Amygdala (tissue), 56 donors: ENCODE measurements at places on chromosomes 3 and 15.

- DNase-seq: no peak
Observed at GRCh38 chr3:24220859-24221657, 273.6 kb downstream of the THRB start.

DNA sequence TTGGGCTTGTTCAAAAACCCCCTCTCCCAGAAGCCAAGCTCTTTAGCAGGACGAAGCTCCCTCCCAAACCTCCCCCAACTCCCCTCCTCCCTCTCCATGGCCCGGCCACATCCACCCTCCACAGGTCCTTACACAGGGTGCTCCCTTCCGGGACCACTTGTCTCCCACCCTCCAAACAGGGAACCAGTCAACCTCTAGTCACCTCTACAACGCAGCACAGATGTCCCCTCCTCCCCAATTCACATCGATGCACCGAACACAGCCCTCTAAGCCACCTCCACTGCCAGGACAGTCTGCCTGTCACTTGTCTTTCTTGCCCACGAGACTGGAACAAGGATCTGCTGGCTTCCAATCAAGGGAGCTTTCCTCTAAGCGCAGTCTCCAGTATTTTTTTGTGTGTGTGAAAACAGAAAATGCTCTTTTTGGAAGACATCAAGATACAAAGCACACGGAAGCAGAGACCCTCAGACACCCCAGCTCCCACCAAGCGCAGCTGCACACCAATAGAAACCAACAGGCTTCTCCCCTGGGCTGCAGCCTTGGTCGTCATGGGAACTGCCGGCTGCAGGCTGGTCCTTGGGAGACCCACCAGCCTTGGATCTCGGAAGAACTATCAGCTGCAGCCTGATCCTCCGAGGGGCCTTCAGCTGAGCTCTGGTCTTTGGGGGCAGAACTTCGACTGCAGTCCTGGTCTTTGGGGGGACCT lies 26.5 kb downstream of the IQSEC1 start:
- no peak for DNase-seq

- DNase-seq: no peak
Observed at GRCh38 chr15:62855085-62855476, 187.5 kb upstream of the TPM1 start.

DNA sequence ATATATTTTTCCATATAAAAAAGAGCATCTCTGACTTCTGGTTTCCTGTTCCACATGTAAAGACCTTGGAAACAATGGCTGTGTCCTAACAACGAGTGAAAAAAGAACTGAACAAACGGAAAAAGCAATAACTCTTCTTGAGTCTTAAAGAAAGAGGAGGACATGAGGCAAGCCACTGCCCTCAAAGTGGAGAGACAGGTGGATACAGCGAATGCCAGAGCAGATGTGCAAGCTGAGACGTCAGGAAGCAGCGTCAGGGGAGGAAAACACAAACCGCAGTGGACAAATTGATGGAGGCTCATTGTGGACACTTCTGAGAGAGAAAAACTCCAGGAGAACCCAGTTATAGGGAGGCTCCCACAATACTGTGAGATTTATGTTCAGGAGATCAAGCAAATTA lies 208.0 kb upstream of the MME start:
- DNase-seq: no peak

GRCh38 chr15:85480923-85481322 lies 100.5 kb downstream of the AKAP13 start:
- DNase-seq: no peak

DNA sequence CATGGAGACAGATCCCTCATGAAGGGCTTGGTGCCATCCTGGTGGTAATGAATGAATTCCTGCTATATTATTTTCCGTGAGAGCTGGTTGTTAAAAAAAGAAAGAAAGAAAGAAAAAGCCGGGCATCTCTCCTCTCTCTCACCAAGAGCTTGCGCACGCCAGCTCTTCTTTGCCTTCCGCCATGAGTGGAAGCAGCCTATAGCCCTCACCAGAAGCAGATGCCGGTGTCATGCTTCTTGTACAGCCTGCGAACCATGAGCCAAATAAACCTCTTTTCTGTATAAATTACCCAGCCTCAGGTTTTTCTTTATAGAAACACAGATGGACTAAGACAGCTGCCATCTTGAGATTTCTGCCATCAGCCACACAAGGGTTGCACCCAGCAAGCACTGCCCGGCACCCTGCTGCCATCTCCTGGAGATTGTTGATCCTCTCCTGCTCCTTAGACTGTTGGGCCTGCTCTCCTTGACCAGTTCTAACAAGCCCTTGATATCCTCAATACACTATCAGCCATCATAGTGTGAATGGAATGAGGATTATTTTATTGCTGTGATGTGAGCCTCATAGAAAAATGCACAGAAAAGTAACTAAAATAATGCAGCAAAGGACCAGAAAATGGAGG lies 3.5 kb upstream of the AHSG start:
- DNase-seq: no peak

DNA sequence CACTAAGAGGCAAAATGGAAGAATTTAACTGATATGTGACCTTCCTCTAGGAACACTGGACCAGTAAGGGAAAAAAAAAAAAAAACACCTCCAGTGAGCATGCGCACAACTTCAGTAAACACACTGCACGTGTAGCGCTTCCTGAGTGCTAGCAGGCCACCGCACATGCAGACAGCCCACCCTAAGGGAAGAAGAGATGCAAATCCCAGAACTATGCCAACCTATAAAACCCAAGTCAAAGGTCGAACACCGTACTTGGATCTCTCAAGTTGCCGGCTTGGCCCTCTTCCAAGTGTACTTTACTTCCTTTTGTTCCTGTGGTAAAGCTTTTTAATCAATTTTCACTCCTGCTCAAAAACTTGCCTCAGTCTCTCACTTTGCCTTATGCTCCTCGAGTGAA lies 64.5 kb upstream of the CADPS start:
- DNase-seq: no peak

GRCh38 chr3:132606085-132606484 lies 9.0 kb downstream of the ACKR4 start:
- DNase-seq: no peak

- DNase-seq: no peak
Observed at GRCh38 chr3:116757315-116757714, 47.7 kb downstream of the TUSC7 start.

- no peak for DNase-seq
Observed at GRCh38 chr3:123447749-123448517, 957 bp downstream of the ADCY5 start.

- DNase-seq: no peak
Observed at GRCh38 chr3:177145381-177145780, 51.9 kb downstream of the TBL1XR1 start.

- no peak for DNase-seq
Observed at GRCh38 chr15:85545752-85546151, 165.3 kb downstream of the AKAP13 start.

DNA sequence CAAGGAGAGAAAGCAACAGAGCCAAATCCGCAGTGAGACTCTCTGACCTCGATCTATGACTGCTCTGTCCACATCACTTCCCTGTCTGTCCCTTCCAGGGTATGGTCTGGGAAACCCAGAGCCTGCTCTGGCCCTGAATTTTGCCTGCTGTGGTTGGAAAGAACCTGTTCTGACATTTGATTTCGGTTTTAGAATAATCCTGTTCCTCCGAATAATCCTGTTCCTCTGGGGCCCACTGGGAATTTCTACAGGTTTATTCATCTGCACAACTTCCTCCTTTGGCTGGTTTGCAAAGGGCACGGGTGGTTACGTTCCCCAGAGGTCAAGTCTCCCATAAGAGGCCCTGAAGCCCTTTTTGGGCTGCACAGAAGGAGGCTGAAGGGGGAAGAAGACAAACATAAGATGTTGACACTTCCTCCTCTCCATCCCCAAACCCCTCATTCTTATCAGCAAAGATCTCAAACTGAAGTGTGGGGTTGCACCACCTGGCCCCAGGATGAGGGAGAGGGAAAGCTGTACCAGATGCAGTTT lies 10.6 kb downstream of the LAMP3 start:
- DNase-seq: no peak

DNA sequence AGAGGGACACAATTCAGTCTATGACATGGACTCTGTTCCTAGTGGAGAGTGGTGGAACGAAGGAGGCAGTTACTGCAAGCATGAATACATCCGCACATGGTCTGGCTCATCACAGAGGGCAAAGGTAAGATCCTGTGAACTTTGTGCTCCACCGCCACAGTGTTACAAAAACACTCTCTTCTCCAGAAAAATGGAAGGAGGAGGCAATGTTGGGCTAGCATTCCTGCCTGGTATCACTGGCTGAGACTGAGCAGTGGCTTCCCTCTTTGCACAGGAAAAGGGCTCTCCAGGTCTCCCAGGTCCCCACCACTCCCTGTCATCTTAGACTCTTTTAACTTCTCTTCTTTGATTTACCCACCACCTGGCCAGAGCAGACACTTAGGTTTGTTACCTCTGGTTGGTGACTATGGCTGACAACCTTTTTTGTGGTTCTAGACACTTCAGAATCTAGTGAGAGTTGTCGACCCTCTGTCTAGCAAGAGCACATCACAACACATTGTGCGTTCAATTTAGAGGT lies 1.5 kb upstream of the EEFSEC start:
- no peak for DNase-seq

GRCh38 chr15:31308185-31308639 lies 18.4 kb upstream of the KLF13 start:
- DNase-seq: no peak

- DNase-seq: no peak
Observed at GRCh38 chr3:156093964-156094363, 26.4 kb upstream of the KCNAB1 start.

- DNase-seq: no peak
Observed at GRCh38 chr3:157398598-157398997, 38.1 kb upstream of the PTX3 start.

- no peak for DNase-seq
Observed at GRCh38 chr3:58560771-58561311, 16.4 kb downstream of the FAM107A start.

GRCh38 chr3:190862209-190863118 lies at the start of gene GMNC:
Gene GMNC (minus strand): TSS chr3:190862694. CDS start chr3:190862615, 79 bp downstream.
- DNase-seq: peak; percentile 70

DNA sequence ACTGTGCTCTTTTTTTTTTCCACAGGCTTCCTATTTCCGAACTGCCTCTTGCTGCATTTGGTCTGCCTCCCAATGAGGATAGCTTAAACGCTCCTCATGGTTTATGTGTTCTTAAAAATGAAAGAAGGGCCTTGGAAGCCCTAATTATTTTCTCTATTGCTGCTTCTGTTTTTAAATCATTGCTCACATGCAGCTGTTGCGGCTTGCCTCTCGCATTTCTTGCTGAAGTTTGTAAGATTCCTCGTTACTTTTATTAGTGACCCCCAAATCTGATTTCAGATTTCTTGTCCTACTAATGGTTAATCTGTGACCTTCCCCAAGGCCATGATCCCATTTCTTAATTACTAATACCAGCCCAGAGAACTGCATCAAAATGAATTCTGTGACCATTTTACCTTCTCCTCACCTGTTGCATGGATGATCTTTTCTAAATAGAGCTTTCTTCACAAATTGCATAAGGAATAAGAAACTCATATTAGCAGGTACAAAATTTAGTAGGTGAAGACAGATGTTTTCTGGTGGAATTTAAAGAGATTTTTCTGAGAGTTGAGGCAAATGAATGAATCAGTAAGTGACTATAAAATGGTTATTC lies 1.8 kb downstream of the UBE2E1 start:
- DNase-seq: no peak

GRCh38 chr3:135034891-135035440 lies 239.9 kb downstream of the EPHB1 start:
- DNase-seq: no peak
